ENCODE measurements at places on chromosomes 5 and 9.

- no peak for DNase-seq
Observed at GRCh38 chr5:68290260-68290674, 74.7 kb downstream of the PIK3R1 start.

GRCh38 chr5:126871441-126871840 lies 94.5 kb downstream of the LMNB1 start:
- no peak for DNase-seq

DNA sequence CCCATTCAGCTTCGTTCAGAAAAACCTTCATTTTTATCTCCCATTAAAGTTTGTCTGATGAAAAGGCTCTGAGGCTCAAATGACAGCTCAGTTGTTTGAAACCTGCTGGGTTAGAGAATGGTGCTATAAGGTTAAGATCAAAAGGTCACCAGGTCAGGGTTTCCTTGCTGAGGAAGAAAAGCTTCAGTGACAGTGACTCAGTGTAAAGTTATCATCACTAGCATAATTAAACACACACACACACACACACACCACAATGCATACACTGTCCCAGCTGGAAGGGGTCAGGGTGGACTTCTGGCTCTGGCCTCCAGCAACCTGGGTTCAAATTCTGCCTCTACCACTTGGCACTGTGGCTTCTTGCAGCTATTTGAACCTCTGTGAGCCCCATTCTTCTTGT lies 281.1 kb downstream of the DOCK8 start:
- DNase-seq, result no peak

DNA sequence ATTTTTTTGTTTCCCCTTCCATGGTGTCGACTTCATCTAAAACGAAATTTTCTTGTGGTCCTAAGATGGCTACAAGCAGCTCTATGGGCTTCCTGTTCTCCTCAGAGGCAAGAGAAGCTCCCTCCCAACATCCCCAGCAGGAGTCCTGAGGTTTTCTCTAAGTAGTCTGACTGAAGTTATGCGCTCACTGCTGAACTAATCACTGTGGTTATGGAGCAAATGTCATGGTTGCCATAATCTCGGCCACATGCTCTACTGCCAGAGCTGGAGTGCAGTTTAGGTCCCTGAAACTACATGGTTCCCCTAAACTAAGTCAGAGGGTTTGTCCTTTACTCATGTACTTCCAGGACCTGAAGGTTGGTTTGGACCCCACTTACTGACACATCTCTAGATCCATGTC lies 68.0 kb upstream of the MAMDC2 start:
- no peak for DNase-seq
